ENCODE measurements at places on chromosomes 5 and 9. TPM values are rescaled to one million over a fixed set of nuclear protein-coding genes. Genes with fewer than 3 reads are reported as not detected.
A peak's percentile ranks its signal among the peaks of the same experiment; 100 is the strongest.

GRCh38 chr9:83662933-83663332 lies 40.0 kb downstream of the IDNK start:
- DNase-seq, result no peak
- H3K27ac ChIP-seq, result no peak overlapping the region
- H3K4me3 ChIP-seq, result no peak overlapping the region
- peaks cover 29% of the 10 kb centered on the region for H3K36me3 ChIP-seq
- no peaks in the 10 kb centered on the region for H3K27me3 ChIP-seq
- no peaks in the 10 kb centered on the region for H3K4me1 ChIP-seq

DNA sequence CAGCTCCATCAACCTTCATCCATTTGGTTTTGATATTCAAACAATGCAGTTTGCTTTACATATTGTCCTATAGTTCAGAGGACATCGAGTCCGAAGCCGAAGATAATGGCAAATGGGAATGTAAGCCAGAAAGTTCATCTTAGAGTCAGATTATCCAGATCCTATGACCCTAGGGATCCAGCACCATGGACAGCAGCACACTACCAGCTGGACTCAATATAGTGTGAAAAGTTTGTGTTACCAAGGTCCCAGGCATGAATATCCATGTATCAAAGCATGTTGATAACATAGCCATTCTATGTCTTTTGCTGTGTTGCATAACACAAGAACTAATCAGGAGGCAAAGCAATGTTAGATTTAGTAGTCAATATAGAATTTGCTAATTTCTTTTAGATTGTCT lies 46.3 kb downstream of the FSTL4 start:
- peaks cover 31% of the 10 kb centered on the region for H3K27me3 ChIP-seq
- no peaks in the 10 kb centered on the region for H3K4me1 ChIP-seq
- H3K27ac ChIP-seq, result no peak overlapping the region
- no peaks in the 10 kb centered on the region for H3K36me3 ChIP-seq

GRCh38 chr9:93143830-93144530 lies 9.9 kb upstream of the NINJ1 start:
- no peaks in the 10 kb centered on the region for H3K4me1 ChIP-seq
- no peak for DNase-seq
- H3K27me3 ChIP-seq, result no peaks in the 10 kb centered on the region
- no peak overlapping the region for H3K27ac ChIP-seq

DNA sequence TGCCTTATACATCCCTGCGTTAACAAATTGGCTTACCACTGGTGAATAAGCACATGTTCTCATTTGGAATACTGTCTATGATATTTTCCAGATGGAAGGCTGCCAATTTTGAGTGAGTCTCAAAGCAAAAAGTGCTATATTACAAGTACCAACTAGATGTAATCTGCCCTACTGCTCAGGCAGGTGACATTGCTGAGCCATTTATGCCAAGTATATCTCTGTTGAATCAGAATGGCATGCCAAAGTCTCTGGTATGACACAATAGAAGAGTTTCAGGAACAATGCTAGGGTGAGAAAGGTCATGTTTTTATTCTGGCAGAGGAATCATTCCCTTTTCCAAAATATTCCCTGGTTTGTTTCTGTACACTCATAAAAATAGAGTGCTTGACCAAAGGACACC lies 356.5 kb downstream of the CDH9 start:
- no peak overlapping the region for H3K27ac ChIP-seq
- H3K36me3 ChIP-seq, result no peaks in the 10 kb centered on the region
- H3K4me3 ChIP-seq, result no peak overlapping the region
- no peak for DNase-seq

- H3K27me3 ChIP-seq, result no peaks in the 10 kb centered on the region
- no peak for DNase-seq
- peaks cover 22% of the 10 kb centered on the region for H3K4me1 ChIP-seq
- no peak overlapping the region for H3K27ac ChIP-seq
Observed at GRCh38 chr9:124855566-124855943, 2.3 kb downstream of the WDR38 start.

DNA sequence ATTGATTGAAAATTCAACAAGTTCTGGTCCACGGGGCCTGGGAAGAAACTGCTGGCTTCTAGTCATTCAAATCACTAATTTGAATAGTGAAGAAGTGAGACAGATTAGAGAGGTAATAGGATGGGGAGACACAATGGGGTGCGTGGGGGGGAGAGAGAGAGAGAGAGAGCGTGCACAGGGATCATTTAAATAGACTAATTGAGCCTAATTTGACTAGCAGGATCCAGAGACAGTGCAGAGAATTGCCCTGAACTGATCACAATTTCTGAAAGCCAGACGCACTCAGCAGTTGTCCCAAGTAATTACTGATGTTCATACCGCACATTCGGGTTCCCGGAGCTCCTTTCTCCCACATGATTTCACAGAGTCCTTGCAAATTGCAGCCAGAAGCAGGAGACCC lies 50.3 kb upstream of the C5orf58 start:
- H3K27ac ChIP-seq, result peak overlapping the region; percentile 80
- no peak for DNase-seq
- peaks cover 50% of the 10 kb centered on the region for H3K4me1 ChIP-seq
- H3K4me3 ChIP-seq, result no peak overlapping the region
- H3K36me3 ChIP-seq, result no peaks in the 10 kb centered on the region

GRCh38 chr5:139268364-139269202 lies 25.0 kb upstream of the MATR3 start:
- H3K4me3 ChIP-seq, result no peak overlapping the region
- no peak overlapping the region for H3K27ac ChIP-seq
- H3K27me3 ChIP-seq, result no peaks in the 10 kb centered on the region
- no peaks in the 10 kb centered on the region for H3K36me3 ChIP-seq

DNA sequence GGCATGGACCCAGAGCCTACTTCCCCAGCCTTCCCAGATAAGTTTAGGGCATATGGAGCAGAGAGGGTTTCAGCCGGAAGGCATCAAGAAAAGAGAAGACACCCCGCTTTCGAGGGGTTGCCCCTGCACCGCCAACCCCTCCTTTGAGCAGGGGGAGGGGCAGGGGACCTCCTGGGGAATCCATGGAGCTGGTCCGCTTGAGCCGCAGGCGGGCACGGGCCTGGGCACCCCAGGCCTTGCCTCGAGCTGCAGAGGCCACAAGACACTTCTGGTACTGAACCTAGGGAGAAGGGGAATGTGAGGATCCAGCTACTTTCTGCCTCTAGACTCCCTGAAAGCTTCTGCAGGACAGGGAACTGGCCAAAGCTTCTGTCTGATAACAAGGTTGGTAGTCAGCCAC lies 1.3 kb upstream of the SRA1 start:
- H3K4me3 ChIP-seq, result no peak overlapping the region
- H3K27ac ChIP-seq, result no peak overlapping the region
- no peaks in the 10 kb centered on the region for H3K27me3 ChIP-seq
- no peaks in the 10 kb centered on the region for H3K36me3 ChIP-seq
- no peak for DNase-seq

- H3K4me1 ChIP-seq, result no peaks in the 10 kb centered on the region
- H3K27me3 ChIP-seq, result no peaks in the 10 kb centered on the region
- H3K27ac ChIP-seq, result no peak overlapping the region
- DNase-seq, result peak; percentile 52
- H3K4me3 ChIP-seq, result no peak overlapping the region
- H3K36me3 ChIP-seq, result no peaks in the 10 kb centered on the region
Observed at GRCh38 chr5:34487159-34487879, 168.8 kb upstream of the RAI14 start.

- H3K27me3 ChIP-seq, result no peaks in the 10 kb centered on the region
- no peaks in the 10 kb centered on the region for H3K4me1 ChIP-seq
- no peaks in the 10 kb centered on the region for H3K36me3 ChIP-seq
- H3K27ac ChIP-seq, result no peak overlapping the region
- DNase-seq, result no peak
Observed at GRCh38 chr5:74673011-74673790, 11.8 kb upstream of the HEXB start.

PDE4D gene
- 2.4 TPM for total RNA-seq

GRCh38 chr9:86531971-86532640 lies 177.9 kb upstream of the TUT7 start:
- no peak for DNase-seq
- H3K4me3 ChIP-seq, result no peak overlapping the region
- H3K27me3 ChIP-seq, result no peaks in the 10 kb centered on the region
- no peaks in the 10 kb centered on the region for H3K4me1 ChIP-seq
- no peak overlapping the region for H3K27ac ChIP-seq

DNA sequence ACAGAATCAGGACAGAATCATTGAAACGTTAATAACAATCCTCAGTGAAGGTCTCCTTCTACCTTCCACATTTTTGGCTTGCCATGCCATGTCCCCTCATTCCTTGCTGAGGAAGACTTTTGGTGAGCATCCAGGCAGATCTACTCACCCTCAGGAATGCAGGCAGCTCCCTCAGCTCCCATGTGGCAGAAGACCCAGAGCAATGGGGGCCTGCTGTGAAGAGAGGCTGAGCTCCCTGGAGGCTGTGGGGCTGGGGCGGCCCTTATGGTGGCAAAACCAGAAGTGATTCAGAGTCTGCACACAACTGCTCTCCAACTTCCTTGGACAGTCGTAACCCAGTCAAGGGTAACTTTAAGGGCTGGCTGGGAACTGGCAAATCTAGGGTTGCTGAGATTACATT lies 247.2 kb upstream of the EFNA5 start:
- H3K4me1 ChIP-seq, result no peaks in the 10 kb centered on the region
- H3K27ac ChIP-seq, result no peak overlapping the region
- H3K4me3 ChIP-seq, result no peak overlapping the region
- H3K36me3 ChIP-seq, result no peaks in the 10 kb centered on the region

FABP6 gene
- total RNA-seq, result 0.31 TPM

GRCh38 chr5:95087816-95088317 lies 197.0 kb downstream of the MCTP1 start:
- no peaks in the 10 kb centered on the region for H3K36me3 ChIP-seq
- DNase-seq, result no peak
- no peaks in the 10 kb centered on the region for H3K27me3 ChIP-seq
- H3K4me1 ChIP-seq, result peaks cover 15% of the 10 kb centered on the region
- H3K4me3 ChIP-seq, result no peak overlapping the region

DNA sequence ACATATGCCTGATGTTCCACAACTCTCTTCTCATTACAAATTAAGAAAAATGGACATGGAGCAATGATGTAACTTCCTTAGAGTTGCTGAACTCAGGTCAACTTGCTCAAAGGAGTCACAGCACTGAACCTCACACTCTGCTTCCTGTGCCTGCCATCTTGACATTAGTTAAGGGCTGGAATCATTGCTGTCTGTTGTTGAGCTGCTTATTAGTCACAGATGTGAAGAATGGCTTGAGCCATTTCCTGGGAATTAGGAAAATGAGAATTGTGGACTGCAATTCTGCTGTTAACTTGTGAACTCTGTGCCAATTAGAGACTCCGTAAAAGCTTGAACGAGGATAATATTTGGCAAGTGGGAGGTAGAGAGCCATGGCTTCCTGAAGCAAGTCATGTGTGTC lies 212.0 kb downstream of the ADAMTS12 start:
- no peak for DNase-seq
- no peaks in the 10 kb centered on the region for H3K36me3 ChIP-seq
- no peaks in the 10 kb centered on the region for H3K4me1 ChIP-seq
- no peak overlapping the region for H3K4me3 ChIP-seq
- peaks cover 3% of the 10 kb centered on the region for H3K27me3 ChIP-seq
- no peak overlapping the region for H3K27ac ChIP-seq

SELENOP gene
- total RNA-seq, result 1.6 TPM

MLANA gene
- not detected for total RNA-seq

DNA sequence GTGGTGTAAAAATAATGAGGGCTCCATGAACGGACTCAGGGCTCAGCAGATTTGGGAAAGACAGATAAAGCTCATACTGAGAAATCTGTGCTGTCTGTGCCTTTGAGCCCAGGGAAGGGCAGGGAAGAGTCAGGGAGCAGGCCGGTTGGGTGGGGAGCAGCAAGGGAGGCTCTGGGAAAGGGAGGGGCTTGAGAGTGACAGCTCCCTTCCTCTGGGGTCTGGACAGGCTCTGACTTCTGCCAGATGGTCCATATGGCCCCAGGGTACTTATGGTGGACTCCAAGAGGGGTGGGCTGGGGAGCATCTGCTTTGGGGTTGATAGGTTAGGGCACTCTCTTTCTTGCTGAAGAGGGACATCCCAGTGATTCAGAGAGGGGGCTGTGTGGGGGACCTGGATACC lies 2.1 kb downstream of the NPR2 start:
- DNase-seq, result no peak
- no peak overlapping the region for H3K27ac ChIP-seq
- H3K4me1 ChIP-seq, result 0 out of 2 replicates have a peak, but pooled peaks cover 3% of the 10 kb centered on the region

DNA sequence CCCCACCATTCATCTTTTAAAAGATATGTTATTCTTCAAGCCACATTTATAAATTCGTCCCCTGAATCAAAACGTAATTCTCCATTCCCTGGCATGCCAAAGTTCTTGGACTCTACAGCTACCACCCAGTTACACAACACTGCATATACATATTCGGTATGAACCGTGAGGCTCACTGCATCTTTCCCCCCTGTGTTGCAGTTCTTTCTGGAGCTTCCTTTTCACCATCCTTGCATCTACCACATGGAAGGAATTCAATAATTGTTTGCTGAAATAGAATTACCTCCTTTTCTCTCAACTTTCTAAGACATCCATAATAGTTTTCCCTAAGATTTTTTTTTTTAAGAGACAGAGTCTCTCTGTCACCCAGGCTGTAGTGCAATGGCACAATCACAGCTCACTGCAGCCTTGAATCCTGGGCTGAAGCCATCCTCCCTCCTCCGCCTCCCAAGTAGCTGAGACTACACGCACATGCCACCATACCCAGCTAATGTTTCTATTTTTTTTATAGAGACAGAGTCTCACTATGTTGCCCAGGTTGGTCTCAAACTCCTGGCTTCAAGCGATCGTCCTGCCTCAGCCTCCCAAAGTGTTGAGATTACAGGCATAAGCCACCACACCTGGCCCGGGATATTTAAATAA lies 3.3 kb downstream of the LPAR1 start:
- no peak overlapping the region for H3K27ac ChIP-seq
- H3K4me3 ChIP-seq, result no peak overlapping the region
- no peaks in the 10 kb centered on the region for H3K36me3 ChIP-seq
- DNase-seq, result no peak
- H3K4me1 ChIP-seq, result peaks cover 5% of the 10 kb centered on the region

TMOD1 gene
- 1.4 TPM for total RNA-seq

DNA sequence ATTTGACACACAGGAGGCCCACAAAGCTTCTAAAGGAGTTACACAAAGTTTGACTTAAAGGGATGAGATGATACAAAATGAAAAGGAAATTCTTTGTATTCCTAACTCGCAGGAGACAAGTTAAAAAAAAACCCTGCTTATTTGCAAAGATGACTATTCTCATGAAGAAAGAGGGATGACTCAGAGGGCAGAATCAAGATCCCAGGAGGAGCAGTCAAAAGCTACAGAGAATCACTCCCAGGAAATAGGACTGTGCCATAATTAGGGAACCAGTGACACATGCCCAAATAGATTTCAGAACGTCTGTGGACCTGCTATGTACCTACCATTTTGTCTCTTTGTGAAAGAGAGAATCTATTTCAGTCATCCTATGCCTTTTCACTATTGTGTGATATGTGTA lies 103.5 kb upstream of the ARRDC3 start:
- H3K36me3 ChIP-seq, result no peaks in the 10 kb centered on the region
- no peak overlapping the region for H3K27ac ChIP-seq
- H3K4me3 ChIP-seq, result no peak overlapping the region
- no peak for DNase-seq

ADCY2 gene
- total RNA-seq, result 0.13 TPM
